ENCODE measurements at places on chromosomes 3 and 15. TPM values are rescaled to one million over a fixed set of nuclear protein-coding genes. Genes with fewer than 3 reads are reported as not detected.

GRCh38 chr15:66147440-66147839 is 106.1 kb downstream of the MEGF11 start:
- no peak overlapping the region for H3K4me3 ChIP-seq
- no peak for DNase-seq
- H3K36me3 ChIP-seq, result no peaks in the 10 kb centered on the region
- H3K27ac ChIP-seq, result no peak overlapping the region

DNA sequence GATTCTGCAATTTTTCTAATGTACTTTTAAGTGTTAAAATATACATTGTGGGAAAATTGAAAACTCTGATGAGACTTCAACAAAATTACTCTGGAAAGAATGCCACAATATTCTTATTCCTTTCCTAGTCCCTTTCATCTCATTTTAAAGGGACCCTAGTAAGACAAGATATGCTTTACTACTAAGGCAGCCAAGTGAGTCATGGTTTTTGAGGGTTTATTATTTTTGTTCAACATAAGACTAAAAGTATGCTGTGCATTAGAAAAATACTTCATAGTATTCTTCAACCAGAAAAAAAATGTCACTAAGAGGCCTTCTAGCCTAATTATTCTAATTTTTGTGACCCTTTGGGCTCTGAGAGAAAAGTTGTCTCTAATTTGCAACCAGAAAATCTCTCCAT is 7.4 kb downstream of the IL12A start:
- no peak for DNase-seq
- no peak overlapping the region for H3K27ac ChIP-seq
- no peaks in the 10 kb centered on the region for H3K36me3 ChIP-seq
- no peak overlapping the region for H3K4me3 ChIP-seq
- H3K4me1 ChIP-seq, result no peaks in the 10 kb centered on the region
- no peaks in the 10 kb centered on the region for H3K27me3 ChIP-seq

DNA sequence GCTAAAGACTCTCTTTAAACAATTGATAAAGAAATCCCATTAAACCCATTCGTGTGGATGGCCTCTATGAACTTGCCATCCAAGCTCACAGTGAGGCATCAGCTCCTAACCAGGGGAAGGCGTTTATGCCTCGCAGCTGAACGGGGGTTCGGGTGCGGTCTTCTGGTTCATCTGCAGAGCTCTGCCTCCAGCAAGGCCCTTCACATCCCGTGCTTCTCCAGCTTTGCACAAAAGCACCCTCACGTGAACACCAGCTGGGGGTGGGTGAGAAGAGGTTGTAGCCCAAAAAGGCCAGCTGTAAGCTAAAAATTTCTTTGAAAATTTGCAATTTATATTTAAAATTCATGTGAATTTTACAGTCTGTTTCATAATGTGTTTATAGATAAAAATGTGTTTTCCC is 39.5 kb upstream of the ZNF148 start:
- no peak overlapping the region for H3K4me3 ChIP-seq
- no peaks in the 10 kb centered on the region for H3K4me1 ChIP-seq
- H3K36me3 ChIP-seq, result no peaks in the 10 kb centered on the region
- DNase-seq, result no peak

DNA sequence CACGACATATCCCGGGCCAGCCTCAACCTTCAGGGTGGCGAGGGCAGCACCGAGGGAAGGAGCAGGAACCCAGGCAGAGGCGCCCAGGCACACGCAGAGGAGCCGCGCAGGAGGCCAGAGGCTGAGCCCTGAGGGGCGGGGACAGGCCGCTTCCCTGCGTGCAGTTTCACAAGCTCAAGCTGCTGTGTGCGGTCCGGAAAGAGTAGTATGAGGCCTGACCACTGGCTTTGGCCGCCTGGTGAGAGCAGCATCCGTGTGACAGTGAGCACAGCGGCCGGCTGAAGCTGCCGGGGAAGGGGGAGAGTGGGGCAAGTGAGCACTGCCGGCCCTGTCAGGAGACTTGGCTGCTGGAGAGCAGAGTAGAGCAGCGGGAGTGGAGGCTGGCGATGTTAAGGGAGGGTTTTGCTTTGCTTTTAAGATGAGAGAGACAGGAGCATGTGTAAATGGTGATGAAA is 8.7 kb downstream of the ZDHHC19 start:
- no peak overlapping the region for H3K4me3 ChIP-seq
- DNase-seq, result peak; percentile 63
- H3K27ac ChIP-seq, result no peak overlapping the region
- no peaks in the 10 kb centered on the region for H3K27me3 ChIP-seq
- H3K4me1 ChIP-seq, result peaks cover 2% of the 10 kb centered on the region
- H3K36me3 ChIP-seq, result no peaks in the 10 kb centered on the region

- H3K27me3 ChIP-seq, result no peaks in the 10 kb centered on the region
- DNase-seq, result peak; percentile 16
- no peak overlapping the region for H3K27ac ChIP-seq
Observed at GRCh38 chr3:124885466-124886167, 1.5 kb downstream of the ITGB5 start.

DNA sequence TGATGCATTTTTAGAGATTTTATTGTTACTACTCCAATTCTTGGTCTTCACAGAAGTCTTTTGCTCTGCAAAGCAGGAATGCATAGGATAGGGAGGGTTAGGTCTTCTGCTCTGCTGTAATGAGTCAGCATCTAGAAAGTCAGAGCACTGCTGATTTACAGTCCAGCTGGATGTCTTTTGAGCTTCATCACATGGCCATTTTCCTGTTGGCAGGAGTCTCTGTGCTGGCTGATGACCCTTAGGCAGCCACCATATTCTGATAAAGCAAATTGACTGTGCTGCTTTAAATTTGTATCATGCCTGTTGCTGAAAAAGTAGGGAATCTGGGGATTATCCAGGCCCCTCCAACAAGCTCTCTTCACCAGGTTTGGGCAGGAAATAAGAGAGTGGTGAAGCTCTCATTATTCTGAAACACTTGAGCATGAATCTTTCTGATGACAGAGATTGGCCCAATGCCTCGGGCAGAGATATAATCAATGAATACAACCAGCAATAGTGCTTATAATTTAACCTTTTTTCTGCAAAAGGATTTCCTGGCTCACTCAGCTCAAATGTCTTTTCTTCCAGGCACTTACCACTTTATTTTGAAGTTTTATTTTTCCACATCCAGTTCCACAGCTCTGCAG is 9.7 kb upstream of the CRBN start:
- H3K27me3 ChIP-seq, result no peaks in the 10 kb centered on the region
- no peaks in the 10 kb centered on the region for H3K4me1 ChIP-seq
- no peak overlapping the region for H3K27ac ChIP-seq
- no peak overlapping the region for H3K4me3 ChIP-seq
- no peaks in the 10 kb centered on the region for H3K36me3 ChIP-seq

DNA sequence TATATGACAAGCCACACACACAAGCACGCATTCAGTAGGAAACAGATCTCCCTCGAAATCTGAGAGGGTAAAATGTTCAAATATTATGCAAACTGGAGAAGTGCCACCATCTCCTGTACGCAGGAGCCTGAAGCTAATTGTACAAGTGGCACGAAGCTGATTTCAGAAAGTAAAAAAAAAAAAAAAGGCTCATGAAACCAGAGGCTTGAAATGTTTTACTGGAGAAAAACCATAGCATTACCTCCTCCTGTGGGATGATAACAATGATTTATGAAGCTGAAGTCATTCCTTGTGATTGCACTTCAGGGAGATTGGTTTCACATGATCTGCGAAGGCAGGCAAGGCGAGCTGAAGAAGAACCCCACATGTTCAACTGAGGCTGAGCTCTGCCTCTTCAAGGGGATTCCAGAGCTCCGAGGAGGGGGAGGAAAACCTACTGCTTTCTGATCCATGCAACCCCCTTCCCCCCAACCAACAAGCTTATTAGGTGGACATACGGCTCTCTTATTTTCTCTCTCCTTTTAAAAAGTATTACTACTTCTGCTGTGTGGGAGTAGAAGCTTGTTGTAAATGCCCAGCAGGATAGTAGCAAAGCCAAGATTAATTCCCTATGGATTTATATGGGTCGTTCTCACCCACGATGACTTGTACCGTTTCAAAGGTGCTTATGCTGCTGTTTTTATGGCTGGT is 101.1 kb downstream of the GREM1 start:
- H3K36me3 ChIP-seq, result no peaks in the 10 kb centered on the region
- H3K4me3 ChIP-seq, result no peak overlapping the region
- no peak overlapping the region for H3K27ac ChIP-seq
- no peaks in the 10 kb centered on the region for H3K4me1 ChIP-seq

GRCh38 chr3:152518346-152518745 is 249.6 kb downstream of the MBNL1 start:
- no peaks in the 10 kb centered on the region for H3K4me1 ChIP-seq
- no peaks in the 10 kb centered on the region for H3K36me3 ChIP-seq
- no peak overlapping the region for H3K4me3 ChIP-seq
- no peaks in the 10 kb centered on the region for H3K27me3 ChIP-seq
- H3K27ac ChIP-seq, result no peak overlapping the region
- no peak for DNase-seq

DNA sequence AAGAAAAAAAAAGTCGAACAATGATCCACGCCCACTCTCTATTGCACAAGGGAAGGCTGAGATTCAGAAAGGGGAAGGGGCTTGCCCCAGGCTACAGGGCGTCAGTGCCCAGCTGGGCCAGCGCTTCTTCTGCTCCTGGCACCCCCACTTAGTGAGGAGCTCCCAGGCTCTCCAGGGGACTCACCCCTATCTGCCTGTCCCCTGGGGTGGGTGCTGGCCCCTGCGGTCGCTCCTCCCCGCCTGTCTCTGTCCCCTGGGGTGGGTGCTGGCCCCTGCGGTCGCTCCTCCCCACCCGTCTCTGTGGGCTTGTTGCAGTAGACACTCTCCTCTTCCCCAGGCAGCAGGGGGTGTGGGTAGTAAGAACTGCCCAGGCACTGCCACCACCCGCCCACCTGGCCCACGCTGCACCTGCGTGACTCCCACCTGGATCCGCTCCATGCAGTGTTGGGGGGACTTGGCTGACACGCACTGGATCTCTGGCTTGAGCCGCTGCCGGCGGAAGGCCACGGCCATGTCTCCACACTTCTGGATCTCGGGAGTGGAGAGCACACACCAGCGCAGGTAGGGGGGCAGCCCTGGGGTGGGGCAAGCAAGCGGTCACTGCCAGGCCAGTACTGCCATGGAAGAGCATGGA is 14.6 kb downstream of the MELTF start:
- peaks cover 15% of the 10 kb centered on the region for H3K4me1 ChIP-seq
- H3K36me3 ChIP-seq, result no peaks in the 10 kb centered on the region
- H3K27ac ChIP-seq, result no peak overlapping the region
- DNase-seq, result no peak
- H3K27me3 ChIP-seq, result no peaks in the 10 kb centered on the region
- H3K4me3 ChIP-seq, result no peak overlapping the region

DNA sequence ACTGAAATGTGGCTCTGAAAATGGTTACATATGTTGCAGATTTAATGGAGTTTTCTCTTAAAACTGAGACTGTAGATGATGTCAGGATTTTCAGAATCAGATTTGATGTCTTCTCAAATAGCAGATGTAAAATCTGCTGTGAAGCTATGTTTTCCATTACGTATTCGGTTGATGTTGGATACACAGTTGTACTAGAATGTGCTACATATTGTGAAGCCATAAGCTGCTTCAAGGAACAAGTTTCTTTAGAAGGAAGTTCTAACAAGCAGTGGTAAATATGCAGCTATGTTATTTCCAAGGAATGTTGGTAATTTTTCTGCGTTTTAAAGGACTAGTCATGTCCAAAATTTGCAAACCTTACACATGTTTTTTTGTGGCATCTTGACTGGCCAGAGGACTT is 197.7 kb downstream of the RBMS3 start:
- H3K27ac ChIP-seq, result no peak overlapping the region
- H3K27me3 ChIP-seq, result no peaks in the 10 kb centered on the region
- DNase-seq, result no peak
- no peaks in the 10 kb centered on the region for H3K36me3 ChIP-seq
- no peak overlapping the region for H3K4me3 ChIP-seq
- H3K4me1 ChIP-seq, result peaks cover 4% of the 10 kb centered on the region

- no peaks in the 10 kb centered on the region for H3K36me3 ChIP-seq
- H3K4me1 ChIP-seq, result no peaks in the 10 kb centered on the region
- DNase-seq, result no peak
- no peak overlapping the region for H3K27ac ChIP-seq
Observed at GRCh38 chr3:159971311-159971710, 17.3 kb upstream of the IL12A start.

SLC9A9 gene
- 66.3 TPM for total RNA-seq

TMF1 gene
- total RNA-seq, result 84.3 TPM

TRIM42 gene
- not detected for total RNA-seq

WWTR1 gene
- total RNA-seq, result 88.9 TPM

AGTR1 gene
- 17.9 TPM for total RNA-seq

GRK7 gene
- 0.12 TPM for total RNA-seq
